ENCODE measurements at places on chromosomes 7 and 10.
A peak's percentile ranks its signal among the peaks of the same experiment; 100 is the strongest.

- peak; percentile 56 for DNase-seq
Measured at GRCh38 chr7:100478958-100479660, at the start of gene TSC22D4. Gene TSC22D4 (minus strand): TSS chr7:100479214. CDS start chr7:100478038, 1,176 bp downstream.

GRCh38 chr10:68086011-68086410, 10.9 kb upstream of the HERC4 start:
- DNase-seq = no peak

DNA sequence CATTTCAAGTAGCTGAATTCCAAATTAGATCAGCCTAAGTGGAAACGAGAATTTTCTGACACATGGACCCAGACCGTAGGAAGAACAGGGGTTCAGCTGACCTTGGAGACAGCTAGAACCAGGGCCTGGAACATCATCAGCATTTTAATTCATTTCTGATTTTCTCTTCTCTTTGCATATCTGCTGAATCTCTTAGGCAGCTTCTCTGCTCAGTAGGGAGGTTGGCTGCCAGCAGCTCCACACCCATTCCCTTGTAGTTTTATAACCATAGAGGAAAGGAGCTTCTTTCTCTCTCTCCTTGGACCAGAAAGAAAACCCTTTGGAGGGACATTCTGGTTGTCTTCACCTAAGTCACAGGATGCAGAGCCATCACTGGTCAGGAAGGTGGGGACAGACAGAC, 36.0 kb downstream of the LMTK2 start:
- DNase-seq = no peak

DNA sequence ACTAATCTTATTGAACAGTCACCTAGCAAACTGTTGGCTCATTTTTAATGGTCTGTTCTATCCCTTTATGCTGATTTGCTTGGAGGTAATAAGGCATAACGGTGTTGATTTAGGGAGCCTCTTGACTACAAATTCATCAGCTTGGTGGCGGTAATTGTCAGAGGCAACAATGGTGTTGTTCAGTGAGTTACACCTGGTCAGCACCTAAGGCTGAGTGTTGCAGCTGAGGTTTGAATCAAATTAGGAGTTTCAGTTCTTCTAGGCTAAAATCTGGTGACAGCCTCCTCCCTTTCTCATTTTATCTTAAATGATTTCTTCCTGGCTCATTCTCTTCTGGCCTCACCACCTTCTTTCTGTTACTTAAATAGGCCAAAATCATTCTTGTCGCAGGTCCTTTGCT, 42.3 kb upstream of the SP8 start:
- no peak for DNase-seq

DNA sequence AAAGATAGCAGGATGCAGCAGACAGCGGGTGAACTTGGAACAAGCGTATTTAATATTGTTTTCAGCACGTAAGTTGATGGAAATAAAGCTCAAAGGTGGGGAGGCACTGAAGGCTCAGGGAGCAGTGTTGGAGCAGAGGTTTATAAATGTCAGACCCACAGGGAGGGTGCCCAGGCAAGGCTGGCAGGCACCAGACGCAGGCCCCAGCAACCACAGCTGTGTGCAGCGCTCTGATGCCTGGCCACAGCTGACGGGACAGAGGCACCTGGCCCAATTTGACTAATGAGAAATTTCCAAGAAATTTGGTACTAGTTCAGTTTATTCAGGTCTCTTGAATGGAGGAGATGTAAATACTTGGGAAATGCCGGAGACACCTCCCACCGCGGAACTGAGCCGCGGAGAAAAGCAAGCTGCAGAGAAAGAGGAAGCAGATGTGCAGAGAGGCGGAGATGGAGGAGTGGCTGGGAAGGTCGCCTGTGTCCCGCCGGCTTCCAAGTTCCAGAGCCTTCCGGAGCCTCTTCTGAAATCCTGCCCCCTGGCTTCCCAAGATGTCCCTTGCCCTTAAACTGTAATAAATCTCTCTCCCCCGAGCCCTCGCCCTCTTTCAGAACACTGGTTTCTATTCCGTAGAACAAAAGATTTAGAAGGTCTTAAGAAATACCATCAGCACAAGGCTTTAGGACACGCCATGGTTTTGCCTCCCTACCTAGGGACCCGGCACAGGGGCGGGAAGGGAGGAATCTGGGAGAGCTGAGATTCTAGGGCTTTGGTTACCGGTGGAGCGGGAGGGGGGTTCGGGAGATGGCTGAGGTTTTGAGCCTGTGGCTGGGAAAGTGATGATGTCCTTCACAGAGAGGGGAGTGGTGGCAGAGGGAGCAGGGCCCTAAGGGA, 38.4 kb upstream of the PLXNA4 start:
- no peak for DNase-seq

- no peak for DNase-seq
Measured at GRCh38 chr7:160958-161725, 31.2 kb upstream of the FAM20C start.

- no peak for DNase-seq
Measured at GRCh38 chr7:101411508-101411874, 48.8 kb downstream of the COL26A1 start.

- no peak for DNase-seq
Measured at GRCh38 chr10:125038637-125039036, 96.7 kb downstream of the ZRANB1 start.

DNA sequence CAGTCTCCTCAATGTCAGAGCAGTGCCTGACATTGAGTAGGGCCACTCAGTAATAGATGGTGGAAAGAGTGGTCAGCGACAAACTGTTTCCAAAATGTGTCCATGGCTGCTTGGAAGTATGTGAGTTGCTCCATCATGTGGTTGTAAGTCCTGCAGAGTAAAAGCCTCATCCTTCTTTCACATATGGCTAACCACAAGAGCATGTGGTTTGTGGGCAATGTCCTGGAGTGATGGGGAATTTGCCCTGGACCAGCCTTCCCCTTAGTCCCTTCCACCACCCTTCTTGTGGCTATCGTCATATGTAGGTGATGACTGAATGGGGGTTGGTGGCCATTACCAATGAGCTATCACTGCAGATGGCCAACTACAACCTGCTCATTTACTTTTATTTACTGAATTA, 33.0 kb upstream of the PLXNA4 start:
- DNase-seq = no peak

DNA sequence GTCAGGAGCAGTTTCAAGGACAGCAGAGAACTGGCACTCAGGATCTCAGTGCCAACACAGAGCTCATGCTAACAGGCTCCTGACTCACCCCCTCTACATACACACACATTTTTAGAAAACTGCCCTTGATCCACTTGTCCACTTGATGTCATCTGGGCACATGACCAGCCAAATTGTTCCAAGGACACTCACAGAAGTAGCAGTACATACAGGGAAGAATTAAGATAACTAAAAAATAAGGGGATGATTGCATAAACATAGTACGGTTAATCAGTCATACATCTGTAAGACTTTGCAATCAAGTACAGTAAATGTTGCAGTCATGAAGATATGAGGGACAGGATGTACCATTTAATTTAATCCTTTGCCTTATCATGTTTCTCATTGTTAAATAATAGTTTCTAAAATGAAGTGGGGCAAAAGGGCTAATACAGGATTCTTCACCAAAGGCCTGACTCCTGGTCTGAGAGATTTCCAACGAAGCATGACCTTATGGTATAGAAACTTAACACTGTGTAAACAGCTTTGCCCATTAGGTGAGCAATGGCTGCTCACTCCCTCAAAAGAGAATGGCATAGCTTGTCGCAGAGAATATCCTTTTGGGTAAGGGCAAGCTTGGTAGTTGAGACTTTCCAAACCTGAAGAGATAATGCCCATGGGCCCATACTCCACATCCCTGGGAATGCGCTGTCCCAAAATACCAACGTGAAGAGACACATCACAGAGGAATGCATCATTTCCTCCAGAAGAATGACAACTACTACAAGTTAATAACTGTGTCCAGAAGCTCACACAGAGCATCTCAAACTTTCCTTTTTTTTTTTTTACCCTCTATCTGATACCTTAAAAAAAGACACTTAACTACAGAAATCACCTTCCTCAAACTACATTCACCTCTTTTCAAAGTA, 94.1 kb downstream of the ARMH3 start:
- DNase-seq = no peak

DNA sequence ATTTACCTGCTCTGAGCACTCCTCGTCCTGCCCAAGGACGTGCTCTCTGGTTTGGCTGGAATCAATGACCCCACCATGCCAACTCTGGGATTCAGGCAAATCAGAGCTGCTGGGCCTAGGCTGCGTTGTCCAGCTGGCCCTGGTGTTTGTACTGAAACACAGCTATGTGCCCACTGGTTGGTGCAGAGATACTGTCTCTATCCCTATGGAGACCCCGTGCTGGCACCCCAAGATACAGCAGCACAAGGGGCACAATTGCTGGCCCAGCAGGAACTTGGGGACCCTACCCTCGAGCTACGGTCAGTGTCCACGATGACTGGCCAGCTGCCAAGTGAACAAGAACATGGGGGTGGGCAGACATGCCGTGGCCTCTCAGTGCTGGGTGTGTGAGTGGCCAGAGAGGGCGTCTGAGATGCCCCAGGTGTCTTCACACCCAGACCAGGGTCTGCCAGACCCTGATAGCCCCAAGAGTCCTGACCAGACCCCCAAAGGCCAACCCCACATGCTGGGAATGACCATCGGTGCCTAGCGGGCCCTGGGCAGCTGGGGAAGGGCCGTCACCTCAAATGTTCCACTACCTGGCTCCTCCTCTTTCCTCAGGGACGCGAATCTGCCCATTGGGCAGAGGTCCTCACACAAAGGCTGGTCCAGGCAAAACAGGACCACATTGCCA, 79.3 kb upstream of the ZNF479 start:
- DNase-seq = no peak

DNA sequence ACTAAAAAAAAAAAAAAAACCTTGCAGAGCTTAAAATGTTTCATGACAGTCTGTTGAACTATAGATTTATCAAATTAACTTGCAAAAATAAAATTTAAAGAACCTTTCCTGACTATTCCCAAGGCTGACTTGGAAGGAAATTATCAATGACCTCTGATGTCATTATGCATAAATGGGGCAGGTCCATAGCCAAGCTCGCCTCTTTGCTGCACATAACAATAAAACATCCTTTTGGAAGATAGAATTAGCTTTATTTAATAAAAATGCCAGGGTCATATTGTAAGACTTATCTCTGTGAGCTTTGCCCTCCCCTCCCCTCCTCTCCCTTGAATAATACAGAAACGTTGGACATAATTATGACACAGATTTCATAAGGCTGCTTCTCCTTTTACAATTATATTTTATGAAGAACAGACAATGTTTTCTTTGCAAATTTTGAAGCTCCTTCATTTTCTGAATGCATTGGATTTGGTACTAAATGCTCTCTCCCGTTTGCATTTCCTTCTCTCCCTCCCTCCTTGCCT, 444.8 kb downstream of the AUTS2 start:
- no peak for DNase-seq

DNA sequence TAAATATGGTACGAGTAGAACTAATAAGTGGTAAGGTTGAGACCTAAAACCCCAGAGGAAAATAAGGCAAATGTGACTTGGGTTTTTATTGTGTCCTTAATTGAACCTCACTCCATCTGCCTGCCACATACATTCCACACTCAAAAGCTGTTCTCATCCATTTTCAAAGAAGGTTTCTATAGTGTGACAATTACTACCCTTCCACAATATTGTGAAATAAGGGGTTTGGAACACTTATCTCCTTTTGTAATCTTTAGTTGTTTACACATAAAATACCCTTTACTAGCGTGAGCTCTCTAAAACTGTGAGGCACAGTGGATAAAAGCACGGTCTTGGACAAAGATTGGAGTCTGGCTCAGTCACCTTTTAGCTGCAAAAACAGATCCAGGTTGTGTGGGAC, 166.6 kb downstream of the THSD7A start:
- DNase-seq = no peak

DNA sequence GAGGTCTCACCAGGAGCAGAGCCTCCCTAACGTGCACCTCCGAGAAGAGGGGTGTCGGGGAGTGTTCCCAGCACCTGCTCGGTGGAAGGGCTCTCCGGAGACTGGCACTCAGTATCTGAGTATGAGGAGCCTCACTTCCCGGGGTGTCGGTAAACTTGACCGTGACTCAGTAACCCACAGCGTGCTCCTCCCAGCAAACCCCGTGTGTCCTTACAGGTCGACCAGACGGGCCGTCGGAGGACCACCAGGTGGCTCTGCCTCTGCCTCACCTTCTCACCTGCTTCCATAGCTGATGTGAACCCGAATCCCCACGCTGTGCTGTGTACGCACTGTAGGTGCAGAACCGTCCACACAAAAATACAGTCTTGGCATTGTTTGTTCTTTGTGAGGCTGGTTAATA, 29.0 kb upstream of the KNDC1 start:
- no peak for DNase-seq

- no peak for DNase-seq
Measured at GRCh38 chr7:3721422-3721821, 420.4 kb downstream of the SDK1 start.

DNA sequence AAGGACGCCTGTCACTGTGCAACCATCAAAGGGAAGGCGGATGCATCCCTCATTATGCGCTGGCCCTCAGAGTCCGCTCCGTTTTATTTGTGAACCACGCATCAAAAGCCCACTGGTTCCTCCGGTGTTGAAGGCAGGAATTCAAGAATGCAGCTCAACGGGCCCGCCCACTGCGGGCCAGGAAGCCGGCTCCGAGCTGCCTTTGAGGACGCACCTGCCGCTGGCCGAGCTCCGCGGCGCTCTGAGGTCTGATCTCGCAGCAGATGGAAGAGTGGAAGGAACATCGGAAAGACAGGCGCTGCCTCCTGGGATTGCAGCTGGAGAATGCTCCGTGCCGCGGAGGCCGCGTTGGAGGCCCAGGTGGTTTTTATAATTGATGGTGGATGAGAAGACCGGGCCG, 56.9 kb upstream of the ADGRA1 start:
- no peak for DNase-seq

- DNase-seq = no peak
Measured at GRCh38 chr10:131757285-131758058, 143.3 kb upstream of the PPP2R2D start.

DNA sequence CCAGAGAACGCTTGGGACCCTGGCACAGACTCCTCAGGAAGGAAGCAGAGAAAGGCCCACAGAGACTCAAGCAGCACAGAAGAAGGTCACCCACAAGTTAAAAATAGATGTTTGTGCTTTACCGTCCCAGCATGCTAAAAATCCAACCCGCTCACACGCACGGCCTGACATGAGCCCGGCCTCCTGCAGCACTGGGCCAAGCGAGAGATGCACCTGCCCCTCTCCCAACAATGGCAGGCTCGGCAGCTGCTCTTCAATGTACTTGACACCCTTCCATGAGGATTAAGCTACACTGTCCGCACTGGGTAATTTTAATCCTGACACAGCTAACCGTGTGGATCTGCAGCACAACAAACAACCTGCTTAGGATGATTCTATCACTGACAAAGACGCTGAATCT, 9.3 kb downstream of the DIP2C start:
- DNase-seq = no peak

GRCh38 chr10:22308390-22308789, 7.8 kb upstream of the COMMD3 start:
- DNase-seq = no peak

DNA sequence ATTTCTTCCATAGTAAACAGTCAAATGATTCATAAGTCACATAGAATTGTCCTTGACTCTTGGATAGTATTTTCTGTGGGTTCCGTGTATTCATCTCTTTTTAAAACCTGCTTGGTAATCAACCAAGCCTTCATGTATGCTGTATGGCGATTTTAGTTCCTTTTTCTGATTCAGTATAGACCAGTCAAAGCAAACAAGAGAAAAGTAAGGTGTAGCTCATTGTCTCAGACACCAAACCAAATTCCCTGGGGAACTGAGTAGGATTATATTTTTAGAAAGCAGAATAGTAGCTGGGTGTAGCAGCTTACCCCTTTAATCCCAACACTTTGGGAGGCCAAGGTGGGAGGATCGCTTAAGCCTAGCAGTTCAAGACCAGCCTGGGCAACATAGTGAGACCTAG, 240.5 kb downstream of the BBS9 start:
- no peak for DNase-seq
